ENCODE measurements at places on chromosomes 3 and 15.
A peak's percentile ranks its signal among the peaks of the same experiment; 100 is the strongest.

DNA sequence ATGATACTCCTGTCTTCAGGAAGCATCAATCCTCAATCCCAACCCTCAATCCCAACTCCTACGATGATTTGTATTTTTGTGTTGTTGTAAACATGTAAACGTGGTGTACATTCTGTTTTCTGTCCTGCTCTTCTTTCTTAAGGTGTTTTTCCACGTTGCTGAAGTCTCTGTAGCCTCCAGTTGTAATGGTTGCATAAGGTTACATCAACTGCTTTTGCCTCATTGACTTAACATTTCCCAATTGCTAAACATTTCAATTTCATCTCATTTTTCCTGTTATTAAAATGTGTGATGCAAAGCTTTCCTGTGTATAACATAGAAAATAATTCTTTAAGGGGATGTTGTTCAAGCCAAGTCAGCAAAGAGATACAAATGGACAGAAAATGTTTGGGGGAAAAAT is 33.4 kb downstream of the HRH1 start:
- DNase-seq: peak; percentile 17

DNA sequence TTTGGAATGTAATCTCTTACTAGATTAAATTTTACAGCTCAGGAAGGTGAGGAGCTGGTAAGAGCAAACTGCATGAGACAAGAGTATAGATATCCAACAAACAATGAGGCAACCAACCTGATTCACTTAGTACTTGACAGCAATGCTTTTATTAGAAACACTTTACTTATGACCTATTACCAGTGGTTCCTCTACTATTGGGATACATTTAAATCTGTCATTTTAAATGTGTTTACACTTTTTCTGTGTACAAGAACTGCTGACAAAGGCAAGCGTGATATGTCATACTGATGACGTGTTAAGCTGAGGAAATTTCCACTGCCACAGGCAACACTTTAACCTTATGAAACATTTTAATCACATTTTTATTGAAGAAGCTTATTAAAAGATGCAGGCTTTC is 1043.3 kb downstream of the FHIT start:
- no peak for DNase-seq

DNA sequence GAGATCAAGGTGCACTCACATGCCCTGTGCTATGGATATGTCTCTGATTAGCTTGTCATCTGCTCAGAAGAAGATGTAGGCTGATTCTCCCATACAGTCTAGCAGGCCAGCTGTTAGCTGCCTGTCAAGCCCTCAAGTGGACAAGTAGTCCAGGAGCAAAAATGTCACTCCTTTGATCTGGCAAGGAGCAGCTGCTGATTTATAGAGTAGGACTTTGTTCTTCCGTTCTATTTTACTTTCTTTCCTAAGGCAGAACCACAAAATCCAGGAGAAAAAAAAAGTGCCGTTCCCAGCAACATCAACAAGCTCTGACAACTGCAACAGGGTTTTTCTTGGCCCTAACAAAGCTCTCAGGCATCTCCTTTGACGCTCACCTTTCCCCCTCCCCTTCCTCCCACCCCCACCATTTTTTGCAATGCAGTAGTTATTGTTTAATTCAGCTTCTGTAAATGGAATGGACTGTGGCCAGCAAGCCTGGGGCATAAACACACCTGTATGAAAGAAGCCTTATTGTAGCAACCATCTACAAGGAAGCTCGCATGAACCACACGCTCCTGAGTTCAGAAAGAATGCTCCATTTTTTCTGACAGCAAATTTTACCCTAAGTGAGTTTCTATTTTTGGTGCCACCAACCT is 196.3 kb downstream of the MEIS2 start:
- no peak for DNase-seq

GRCh38 chr15:99925661-99926461 is 192.6 kb upstream of the LYSMD4 start:
- peak; percentile 29 for DNase-seq

DNA sequence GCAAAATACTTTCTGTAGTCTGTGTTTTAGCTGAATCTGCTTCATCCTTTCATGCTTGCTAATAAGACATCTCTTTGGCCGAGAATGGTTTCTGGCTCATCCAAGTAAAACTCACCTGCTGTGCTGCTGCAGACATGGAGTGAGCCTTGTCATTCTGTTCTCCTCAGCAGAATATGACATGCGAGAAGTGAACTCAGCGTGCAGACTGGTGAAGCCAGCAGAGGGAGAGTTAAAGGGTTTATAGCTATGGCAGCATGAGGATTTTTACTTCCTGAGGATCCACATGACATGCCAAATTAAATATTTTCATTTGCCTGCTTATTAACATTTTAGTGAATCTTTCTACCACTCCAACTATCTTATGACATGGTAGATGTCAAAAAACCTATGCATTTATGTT is 658.4 kb upstream of the NECTIN3 start:
- no peak for DNase-seq

DNA sequence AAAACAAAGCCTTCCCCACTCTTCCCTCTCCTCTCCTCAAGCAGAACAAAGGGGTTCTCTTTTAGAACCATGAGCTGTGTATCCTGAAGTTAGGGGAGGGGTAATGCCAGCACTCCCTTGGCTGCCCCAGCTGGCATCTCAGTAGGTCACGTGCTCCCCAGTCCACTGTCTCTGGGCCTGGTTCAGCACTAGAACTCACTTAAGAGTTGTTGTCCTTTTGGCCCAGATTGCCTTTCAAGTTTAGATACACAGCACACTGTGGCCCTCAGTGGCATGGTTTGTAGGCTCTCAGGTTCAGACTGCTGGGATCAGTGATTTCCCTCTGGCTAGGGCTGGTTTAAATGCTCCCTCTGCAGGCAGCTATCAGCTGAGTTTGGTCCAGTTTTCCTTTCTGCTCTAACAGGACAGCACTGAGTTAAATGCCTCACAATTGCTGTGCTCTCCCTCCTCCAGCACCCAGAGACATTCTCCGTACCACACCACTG is 188.4 kb upstream of the ST8SIA2 start:
- DNase-seq: peak; percentile 12
